T1000 (cell line): ENCODE measurements at places on chromosomes 1 and 21.

DNA sequence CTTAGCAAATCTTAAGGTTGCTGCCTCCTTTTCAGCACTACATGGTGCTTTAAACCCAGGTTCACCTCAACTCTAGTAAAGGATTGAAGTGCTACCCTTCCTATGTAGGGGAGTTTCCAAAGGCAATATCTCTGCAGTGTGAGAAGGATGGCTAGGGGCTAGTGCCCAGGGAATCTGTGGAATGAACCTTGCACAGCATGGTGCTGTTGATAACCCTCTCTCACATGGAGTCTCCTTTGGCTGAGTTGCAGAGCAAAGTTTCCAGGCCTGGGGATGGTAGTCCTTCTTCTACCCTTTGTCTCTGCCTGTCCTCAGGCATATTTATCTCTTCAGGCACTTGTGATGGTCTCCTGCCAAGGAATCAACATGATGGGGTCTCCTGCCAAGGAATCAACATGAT lies 59.4 kb downstream of the AXDND1 start:
- no peak for DNase-seq

GRCh38 chr1:4407851-4408250 lies 246.6 kb upstream of the AJAP1 start:
- DNase-seq = no peak

GRCh38 chr1:74824497-74825107 lies 91.7 kb downstream of the TYW3 start:
- DNase-seq = no peak

- DNase-seq = no peak
Measured at GRCh38 chr1:215793180-215793579, 226.1 kb downstream of the KCTD3 start.

DNA sequence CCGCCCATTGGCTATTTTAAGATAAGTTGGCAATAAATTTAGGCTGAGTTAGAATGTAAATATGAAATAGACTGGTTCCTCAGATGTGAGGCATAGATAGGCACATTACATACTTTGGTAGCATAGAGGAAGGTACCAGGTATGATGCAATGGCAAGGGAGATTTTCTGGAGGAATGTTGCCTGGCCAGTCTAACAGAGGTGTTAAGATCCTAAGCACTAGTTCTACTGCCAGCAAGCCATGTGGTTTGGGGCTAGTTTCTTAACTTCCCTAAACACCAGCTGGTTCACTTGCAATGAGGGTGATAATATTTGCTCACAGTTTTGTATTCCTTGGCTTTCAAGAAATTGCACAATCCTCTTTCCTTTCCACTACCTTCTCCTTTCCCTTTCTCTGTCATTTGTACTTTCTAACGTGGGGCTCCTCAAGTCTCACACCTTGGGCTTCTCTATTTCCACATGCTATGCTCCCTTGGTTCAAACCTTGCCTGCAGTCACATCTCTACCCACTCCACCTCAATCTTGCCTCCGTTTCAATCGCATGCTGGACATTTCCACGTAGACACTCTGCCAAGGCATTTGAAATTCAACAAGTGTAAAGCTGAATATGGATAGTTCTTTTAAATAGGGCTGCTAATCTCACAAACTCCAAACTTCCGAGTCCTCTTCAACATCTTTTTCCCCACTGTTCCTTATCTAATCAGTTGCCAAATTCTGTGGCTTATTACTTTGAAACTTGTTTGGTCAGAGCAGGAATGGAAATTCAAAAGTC lies 4.7 kb upstream of the CD55 start:
- no peak for DNase-seq

DNA sequence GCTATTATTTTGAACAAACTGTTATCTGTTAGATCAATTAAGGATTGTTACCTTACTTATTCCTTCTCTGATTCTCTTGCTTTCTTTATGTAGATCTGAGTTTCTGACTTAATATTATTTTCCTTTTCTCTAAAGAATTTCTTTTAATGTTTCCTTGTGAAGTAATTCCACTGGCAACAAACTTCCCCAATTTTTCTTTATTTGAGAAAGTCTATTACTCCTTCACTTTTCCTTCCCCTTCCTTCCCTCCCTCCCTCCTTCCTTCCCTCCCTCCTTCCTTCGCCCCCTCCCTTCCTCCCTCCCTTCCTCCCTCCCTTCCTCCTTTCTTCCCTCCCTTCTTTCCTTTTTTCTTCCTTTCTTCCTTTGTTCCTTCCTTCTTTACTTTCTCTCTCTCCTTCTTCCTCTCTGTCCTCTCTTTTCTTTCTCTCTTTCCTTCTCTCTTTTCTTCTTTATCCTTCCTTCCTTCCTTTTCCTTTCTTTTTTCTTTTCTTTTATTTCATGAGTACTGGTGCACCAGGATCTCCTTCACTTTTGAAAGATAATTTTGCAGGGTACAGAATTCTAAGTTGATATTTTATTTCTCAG lies 177.5 kb downstream of the DNM3 start:
- DNase-seq = no peak

- no peak for DNase-seq
Measured at GRCh38 chr1:1437904-1438376, 2.5 kb downstream of the VWA1 start.

- DNase-seq = no peak
Measured at GRCh38 chr1:162207862-162208261, 138.4 kb downstream of the NOS1AP start.

- DNase-seq = no peak
Measured at GRCh38 chr1:103211073-103211472, 102.8 kb upstream of the COL11A1 start.

GRCh38 chr1:72230746-72231145 lies 51.6 kb downstream of the NEGR1 start:
- DNase-seq = no peak

- DNase-seq = no peak
Measured at GRCh38 chr1:47676311-47677054, 238.6 kb downstream of the FOXD2 start.

DNA sequence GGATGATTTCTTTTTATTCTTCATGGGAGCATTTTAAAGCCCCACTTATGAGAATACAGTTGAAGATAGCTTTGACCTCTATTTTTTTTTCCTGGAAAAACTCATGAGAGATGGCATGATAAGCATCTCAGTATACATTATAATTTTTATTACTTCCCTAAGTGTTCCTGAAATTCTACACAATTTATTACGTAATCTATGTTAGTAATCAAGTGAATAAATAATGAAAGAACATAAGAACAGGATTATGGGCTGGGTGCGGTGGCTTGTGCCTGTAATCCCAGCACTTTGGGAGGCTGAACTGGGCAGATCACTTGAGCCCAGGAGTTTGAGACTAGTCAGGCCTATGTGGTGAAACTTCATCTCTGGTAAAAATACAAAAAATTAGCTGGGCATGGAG lies 13.2 kb upstream of the PRKAA2 start:
- no peak for DNase-seq

- DNase-seq = no peak
Measured at GRCh38 chr1:15296585-15297321, 49.7 kb downstream of the FHAD1 start.

DNA sequence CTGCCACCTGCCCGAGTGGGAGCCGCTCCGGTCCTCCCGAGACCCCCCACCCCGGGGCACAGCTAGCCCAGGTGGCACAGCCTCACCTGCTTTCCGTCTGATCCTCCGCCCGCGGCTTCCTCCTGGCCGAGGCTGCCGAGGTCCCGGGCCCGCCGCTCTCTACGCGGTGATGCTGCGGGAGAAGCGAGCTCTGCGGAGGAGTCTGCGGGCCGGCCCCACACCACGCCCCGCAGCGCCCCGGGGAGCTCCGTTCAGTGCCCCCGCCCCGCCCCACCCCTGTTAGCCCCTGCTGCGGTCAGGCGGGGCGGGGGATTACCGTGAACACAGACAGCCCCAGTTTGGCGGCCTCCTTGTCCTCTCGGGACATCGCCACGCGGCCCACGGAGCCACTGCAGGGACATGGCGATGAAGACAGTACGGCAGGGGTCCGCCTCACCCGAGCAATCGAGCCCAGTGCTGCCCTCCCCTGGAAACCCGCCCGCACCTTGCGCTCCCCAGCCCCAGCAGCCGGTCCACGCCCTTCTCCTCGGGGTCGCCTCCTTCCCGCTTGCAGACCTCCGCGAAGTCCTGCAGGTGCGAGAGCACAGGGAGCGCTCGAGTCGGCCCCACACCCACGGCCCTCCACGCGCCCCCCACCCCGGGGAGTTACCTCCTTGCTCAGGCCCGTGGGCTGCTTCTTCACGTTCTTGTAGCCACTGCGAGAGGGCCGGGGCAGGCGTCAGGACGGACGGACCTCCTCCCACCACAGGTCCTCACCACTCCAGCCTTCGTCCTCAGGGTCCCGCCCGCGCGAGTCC lies 933 bp downstream of the C1orf35 start:
- no peak for DNase-seq

DNA sequence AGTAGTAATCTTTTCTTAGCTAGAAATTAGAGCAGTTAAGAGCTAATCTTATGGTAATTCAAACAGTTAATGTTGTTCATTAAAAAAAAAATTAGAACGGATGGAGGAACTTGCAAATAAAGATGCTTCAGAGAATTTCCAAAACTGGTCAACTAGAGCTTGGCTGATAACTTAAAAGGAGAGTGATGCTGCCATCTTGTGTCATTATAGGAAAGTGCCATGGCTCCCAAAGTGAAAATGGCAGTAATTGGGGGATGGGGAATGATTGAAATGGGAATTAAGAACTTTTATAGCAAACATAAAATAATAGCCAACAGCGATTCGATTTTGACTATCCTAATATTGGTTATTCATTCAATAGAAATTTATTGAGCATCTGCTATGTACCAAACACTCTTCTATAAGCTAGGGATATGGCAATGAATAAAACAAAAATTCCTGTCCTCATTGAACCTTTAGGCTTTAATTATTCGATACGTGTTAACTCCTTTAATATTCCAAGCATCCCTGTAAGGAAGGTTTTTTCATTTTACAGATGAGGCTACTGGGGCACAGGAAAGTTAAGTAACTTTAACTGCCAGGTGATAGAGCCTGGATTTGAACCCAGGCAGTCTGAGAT lies 5.7 kb upstream of the PLPP3 start:
- no peak for DNase-seq

GRCh38 chr1:41524676-41525675 lies 40.5 kb upstream of the EDN2 start:
- DNase-seq = no peak

- DNase-seq = no peak
Measured at GRCh38 chr1:197519741-197520334, 251.8 kb downstream of the CRB1 start.

GRCh38 chr1:202016022-202016810 lies 5.8 kb downstream of the ELF3 start:
- DNase-seq = no peak

DNA sequence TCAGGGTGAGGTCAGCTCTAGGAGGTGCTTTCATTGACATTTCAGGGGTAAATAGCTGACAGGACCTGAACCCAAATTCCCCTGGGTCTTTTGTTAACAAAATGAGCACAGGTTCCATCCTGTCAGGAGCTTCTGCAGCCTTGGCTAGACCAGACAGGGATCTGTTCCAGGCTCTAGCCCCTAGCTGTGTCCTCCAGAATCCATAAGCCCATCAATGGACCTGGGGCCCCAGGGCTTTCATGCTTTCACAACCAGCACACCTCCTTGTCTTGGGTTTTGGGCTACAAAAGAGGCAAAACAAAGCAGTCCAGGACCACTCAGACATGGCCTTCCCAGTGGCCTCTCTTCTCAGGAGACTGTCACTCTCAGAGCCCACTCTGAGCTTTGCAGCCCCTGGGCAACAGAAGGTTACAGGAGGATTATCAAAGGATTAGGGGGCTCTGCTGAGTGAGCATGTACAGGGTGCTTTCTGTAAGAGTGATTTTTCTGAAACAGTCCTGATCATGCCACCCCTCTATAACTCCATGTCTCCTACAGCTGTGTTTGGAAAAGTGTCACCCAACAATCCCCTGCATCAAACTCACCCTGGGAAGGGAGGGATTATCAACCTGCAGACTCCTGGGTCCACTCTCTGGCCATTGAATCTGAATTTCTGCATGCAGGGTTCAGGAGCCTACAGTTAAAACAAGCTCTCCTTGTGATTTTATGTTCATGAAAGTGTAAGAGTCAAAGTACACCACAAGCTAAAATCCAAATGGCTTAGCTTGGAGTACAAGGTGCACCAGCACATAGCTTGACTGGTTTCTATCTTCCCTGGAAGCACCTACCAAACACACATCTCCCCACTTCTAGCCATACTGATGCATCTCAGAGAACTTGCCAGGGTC lies 67.7 kb upstream of the GCLM start:
- no peak for DNase-seq

- no peak for DNase-seq
Measured at GRCh38 chr1:67190942-67191341, 24.7 kb downstream of the IL23R start.

DNA sequence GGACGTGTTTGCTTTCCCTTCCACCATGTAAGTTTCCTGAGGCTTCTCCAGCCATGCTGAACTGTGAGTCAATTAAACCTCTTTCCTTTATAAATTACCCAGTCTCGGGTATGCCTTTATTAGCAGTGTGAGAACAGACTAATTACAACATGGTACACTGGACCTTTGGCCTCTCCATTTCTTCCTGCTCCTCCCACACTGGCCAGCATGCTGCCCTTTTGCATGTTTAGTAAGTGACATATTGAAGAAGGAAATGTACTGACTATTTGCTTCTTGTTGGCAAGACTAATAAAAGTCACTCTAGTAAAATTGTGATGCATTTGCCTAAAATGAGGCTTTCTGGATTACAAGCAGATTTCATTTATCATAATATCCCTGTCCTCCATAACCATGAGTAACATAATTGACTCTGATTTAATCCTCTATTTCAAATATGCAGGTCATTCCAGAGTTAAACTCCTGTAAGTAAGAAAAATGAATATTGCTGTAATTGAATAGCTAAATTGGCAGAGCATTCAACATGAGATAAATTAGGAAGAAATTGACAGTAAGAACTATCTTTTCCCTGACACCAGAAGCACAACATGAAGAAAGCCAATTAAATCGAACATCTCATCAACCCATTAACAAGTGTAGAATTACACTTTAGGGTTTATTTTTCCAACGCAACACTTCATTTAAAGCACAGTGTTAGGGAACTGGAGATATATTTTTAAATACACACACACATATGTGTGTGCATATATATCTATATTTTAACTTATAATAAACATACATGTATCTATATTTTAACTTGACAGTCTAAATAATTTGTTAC lies 427.8 kb upstream of the ZP4 start:
- DNase-seq = no peak
